ENCODE measurements at places on chromosomes 12 and 14.

DNA sequence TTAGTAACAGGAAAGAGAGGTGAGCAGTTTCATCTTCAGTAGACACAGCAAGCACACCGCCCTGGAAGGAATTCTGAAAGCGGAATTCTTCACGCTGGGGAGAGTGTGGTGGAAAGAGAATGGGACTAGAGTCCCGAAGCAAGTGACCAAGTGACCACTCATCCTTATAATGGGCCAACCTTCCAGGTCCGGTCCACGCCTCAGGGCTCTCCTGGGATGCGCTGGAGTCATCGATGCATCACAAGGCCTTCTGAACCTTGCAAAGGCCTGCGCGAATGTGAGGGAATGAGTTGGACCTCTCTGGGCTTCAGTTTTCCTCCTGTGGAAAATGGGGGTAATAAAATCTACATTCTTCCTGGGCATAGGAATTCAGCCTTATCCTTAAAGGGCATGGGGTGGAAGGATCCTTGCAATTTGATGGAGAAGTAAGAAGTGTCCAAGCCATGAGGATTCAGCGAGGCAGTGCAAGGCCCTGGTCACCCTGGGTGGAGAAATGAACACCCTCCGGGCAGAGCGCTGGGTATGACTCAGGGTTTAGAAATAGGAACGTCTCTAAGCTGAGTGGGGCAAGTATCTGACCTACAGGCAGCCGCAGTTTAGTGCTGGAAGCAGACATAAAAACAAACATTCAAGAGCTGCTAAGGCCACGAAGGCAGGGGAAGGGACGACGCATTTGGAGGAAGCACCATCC is 97.7 kb downstream of the SETD3 start:
- DNase-seq, result no peak

- DNase-seq, result no peak
Observed at GRCh38 chr12:41460906-41461305, 272.8 kb downstream of the PDZRN4 start.

DNA sequence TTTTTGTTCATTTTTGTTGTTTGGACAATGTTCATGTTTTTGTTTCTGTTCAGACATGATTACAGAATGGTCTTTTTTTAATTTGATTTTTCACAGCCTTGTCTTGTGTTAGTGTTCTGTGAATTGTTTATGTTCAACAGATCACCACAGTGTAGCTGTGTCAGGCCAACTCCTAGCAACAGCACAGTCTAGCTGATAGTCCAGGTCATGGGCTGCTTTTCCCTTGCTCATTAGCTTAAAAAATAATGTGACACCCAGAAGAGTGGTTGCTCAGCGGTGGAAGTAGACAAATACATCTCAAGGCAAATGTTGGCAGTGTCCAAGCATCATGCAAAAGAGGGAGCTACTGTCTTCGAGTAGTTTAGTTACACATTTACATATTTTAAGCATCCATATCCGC is 22.4 kb downstream of the WBP11 start:
- DNase-seq, result no peak

- DNase-seq, result no peak
Observed at GRCh38 chr12:54006559-54007220, 2.1 kb upstream of the HOXC8 start.

DNA sequence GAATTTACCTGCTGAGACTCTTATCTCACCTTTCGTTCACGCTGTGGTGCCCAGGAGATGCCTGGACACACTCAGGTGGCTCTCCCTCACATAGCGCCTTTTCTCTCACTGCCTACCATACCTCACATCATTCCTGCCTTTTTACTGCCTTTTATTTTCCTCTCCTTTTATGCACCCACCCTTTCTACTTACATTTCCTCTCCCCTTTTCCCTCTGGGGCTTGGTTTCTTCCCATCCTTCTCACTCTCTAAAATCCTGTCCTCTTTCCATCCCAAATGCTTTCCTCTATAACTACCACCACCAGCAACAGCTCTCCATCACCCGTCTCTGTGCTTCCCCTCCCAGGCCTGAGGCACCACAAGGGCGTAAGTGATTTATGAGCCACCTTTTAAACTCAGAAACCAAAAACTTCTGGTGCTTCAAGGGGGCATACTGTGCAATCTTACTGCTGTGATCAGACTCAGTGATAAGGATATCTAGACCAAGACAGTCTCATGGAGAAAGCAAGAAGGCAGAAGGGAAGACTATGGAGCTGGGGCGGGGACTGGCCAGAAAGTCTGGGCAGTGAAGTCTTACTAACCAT is 32.7 kb upstream of the SMUG1 start:
- no peak for DNase-seq

DNA sequence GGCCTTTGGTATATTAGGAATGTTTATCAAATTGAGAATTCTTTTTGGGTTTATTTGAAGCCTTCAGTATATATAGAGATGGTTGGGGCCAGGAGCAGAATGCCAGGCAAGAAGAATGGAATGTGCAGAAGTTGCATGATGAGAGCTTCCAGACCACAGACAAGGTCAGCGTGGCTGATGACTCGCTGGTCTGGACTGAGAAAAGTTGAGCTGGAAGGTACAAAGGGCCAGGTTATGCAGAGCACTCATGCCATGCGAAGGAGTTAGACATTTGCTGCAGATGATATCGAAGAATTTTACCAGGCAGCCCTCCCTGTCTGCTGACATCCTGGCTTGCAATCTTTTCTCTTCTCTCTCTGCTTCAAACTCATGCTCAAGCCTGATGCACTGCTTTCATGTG is 196.2 kb upstream of the ARHGAP5 start:
- no peak for DNase-seq

GRCh38 chr14:67459336-67459735 is 29.2 kb downstream of the TMEM229B start:
- DNase-seq, result no peak

GRCh38 chr14:61409782-61410181 is 88.4 kb downstream of the PRKCH start:
- DNase-seq, result no peak

DNA sequence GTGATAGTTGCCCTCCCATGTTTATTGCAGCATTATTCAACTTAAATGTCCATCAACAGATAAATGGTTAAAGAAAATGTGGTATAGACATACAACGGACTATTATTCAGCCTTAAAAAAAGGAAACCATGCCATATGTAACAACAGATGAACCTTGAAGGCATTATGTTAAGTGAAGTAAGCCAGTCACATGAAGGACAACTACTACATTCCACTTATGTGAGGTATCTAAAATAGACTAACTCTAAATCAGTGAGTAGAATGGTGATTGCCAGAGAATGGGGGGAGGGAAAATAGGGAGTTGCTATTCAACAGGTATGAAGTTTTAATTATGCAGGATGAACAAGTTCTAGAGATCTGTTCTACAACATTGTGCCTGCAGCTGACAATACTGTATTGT is 10.1 kb downstream of the PCNX4 start:
- no peak for DNase-seq

- no peak for DNase-seq
Observed at GRCh38 chr12:24822121-24822899, 126.6 kb downstream of the BCAT1 start.

DNA sequence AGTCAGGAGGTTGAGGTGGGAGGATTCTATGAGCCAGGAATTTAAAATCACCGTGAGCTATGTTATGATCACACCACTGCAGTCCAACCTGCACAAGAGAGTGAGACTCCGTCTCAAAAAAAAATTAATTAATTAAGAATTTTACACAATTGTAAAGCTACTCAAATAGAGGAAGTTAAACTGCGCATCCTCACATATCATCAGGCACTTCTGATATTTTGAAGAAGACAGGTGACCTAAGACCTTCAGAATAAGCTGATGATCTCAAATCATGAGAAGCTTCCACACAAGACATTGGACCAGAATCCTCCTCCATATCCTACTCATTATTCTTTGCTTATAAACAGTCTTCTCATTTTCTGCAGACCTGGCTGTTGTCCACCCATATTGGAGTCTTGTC is 800.9 kb downstream of the TMEM121 start:
- no peak for DNase-seq

- no peak for DNase-seq
Observed at GRCh38 chr12:121964813-121965643, 46.6 kb downstream of the CFAP251 start.

DNA sequence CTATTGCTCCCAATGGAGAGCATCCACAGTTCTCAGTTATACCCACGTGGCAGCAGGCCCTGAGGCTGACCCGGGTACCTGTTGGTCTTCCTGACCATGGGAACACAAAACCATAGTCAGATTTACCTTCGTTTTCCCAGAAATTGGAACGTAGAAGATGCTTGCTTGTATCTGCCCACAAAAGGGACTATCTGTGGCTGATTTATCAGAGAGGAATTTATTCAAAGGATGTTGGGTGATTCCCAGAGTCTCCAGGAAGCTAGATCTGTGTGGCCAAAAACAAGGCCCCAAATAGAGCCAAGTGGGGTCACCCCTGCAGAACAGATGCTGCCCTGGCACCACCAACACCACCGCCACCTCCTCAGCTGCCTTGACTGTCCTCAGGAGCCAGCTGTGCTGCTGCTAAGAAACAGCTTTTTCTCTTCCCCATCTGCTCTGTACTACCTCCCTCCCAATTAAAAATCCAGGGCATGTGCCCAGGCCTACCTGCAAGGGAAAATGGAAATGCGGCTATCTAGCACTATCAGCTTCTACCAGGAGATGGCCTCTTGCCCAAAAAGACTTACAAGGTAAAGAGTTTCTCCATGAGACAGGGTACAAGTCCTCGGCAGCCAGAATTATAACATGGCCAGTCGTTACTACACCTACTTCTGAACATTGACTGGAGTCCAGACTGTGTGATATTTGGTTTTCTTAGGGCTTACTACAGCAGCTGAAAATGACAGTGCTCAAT is 128.6 kb upstream of the PLEKHG7 start:
- DNase-seq, result no peak

DNA sequence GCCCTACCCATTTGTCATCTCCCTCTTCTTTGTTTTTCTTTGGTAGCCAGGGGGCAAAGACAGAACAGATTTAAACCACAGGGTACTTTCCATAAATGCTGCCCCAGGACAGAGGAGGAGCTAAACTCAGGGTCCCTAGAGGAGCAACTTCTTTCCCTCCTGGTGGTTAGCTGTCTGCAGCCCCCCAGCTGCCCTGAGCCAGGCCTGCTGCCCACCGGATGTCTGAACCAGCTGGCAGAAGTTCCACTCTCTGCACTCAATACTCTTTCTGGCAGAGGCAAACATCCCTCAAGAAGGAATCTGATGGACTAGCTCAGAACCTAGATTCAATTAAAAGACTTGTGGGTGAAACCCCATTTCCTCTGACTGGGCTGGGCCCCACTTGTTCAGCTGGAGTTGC is 10.7 kb downstream of the VDR start:
- no peak for DNase-seq

DNA sequence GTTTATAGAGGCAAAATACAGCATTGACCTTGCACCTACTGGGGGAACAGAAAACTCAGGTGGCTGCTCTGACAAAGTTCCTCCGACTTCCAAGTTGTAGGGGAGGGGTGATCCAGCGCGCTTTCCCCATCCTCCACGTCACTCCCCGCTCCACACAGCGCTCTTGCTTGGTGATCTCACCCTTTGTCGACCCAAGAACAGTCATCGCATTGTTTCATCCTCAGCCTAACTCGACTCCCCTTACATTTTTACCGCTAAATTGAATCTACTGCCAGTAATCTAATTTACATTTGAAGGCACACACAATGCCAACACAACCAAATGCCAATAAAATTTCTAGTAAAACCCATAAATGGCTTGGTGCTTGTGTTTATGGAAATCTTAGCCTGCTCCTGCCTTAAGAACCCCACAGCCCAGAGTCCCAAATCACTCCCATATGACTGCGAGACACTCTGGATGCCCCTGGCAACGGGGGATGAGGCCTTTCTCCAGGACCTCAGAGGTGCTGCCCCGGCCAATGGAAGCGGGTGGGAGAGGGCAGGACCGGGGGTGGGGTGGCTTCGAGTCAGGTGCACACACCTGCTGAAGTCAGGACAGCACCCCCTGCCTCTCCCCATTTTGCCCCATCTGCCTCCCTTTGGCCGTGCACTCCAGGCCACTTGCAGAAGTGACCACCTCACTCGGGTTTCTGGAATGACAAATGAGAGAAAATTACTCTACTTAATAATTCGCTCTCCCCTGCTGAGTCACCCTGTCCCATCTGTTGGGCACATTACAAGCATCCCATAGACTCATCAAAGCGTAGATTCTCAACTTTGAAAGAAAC is 98.2 kb upstream of the GSC start:
- DNase-seq, result no peak

- DNase-seq, result no peak
Observed at GRCh38 chr12:55899082-55899481, 28.6 kb downstream of the PYM1 start.

GRCh38 chr12:64256166-64256800 is 34.2 kb upstream of the KICS2 start:
- no peak for DNase-seq

DNA sequence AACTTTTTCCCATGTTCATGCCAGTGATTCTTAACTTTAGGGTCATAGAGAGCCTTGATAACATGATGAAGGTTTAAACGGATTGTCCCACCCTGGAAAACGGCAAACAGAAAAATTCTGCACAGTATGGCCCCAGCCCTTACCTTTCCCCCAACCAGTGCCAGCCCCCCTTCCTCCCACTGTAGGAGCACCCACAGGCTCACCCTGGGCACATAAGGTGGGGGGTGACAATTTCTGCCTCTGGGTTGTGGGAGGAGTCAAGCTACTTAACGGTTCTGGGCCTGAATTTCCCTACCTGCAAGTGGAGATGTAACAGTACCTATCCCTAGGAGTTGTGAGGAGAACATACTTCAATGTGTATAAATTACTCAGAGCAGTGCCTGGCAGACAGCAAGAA is 18.0 kb downstream of the XRCC3 start:
- DNase-seq, result no peak

GRCh38 chr12:55681142-55682077 is 26.3 kb downstream of the ITGA7 start:
- no peak for DNase-seq

DNA sequence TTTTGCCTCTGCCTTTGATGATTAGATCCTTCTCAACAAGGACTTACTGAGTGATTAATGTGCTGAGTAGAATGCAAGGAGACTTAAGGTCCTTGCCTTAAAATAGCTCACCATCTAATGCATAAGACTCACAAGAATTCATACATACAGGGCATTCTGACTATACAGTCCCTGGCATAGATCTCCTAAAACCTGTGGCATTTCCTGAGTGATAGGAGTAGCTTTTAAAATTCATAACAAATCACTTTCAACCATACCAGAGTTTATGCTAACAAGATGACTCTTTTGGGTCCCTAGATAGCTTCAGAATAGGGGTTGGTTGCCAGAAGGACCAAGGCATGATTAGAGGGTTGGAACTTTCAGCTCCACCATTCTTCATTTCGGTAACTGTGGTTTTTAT is 48.8 kb downstream of the STXBP6 start:
- no peak for DNase-seq

DNA sequence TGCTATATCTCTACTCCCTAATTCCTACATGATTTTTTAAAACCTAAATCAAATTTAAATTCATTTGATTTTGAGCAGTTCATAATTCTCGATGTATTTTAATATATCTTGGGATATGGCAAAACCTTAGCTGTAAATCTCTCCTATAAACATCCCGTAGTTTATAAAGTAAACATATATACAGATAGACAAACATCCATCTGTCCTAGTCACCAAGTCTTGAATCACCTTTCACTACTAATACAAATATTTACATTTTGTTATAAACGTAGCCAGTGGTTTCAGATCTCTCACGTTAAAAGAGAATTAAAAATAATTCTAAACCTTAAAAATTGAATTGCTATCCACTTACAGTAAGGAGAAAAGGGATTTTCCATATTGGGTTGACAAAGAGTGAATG is 107.0 kb downstream of the TSHR start:
- DNase-seq, result no peak

GRCh38 chr12:112124918-112125249 is 476 bp upstream of the TRAFD1 start:
- DNase-seq, result no peak

GRCh38 chr12:108169708-108170107 is 40.6 kb downstream of the WSCD2 start:
- no peak for DNase-seq

Data from activated naive CD4-positive, alpha-beta T cell (primary cell).